ENCODE measurements at places on chromosomes 1 and 21.

DNA sequence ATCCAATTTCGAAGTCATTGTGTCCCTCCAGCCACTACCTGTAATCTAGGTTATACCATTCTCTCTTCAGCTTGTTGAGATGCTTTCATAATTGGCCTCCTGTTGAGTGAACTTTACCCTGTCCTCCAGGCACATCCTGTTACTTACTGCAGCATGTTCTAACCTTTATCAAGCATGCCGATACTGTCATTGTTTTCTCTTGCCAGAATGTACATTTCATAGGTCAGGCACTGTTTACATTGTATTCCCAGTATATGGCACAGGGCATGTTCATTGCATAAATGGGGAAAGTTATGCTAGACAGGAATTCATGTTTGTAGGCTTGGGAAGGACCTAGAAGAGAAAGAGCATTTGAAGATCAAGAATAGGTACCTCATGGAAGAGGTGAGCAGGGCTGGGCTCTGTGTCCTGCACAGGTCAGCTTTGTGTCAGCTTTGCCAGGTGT, 10.2 kb downstream of the CXADR start:
- no peak for DNase-seq

DNA sequence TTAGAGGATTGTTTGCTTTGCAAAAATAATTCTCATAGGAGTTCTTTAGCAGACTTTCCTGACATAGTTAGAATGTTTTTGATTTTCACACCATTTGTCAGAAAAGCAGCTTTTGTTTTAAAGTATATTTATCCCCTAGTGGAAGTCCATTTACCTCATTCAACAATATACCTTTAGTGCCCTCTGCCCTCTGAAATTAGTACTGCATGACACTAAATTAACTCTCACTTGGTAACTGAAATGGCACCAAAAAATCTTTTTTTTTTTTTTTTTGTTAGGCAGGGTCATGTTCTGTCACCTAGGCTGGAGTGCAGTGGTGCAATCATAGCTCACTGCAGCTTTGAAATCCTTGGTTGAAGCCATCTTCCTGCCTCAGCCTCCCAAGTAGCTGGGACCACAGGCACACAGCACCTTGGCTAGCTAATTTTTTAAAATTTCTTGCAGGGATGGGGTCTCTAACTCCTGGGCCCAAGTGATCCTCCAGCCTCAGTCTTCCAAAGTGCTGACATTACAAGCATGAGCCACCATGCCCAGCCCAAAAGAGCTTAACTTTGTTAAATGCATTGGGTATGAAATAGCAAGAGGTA, 13.6 kb downstream of the LRRC42 start:
- peak; percentile 74 for DNase-seq

GRCh38 chr1:241615043-241615974, 24.9 kb downstream of the CHML start:
- DNase-seq: no peak

DNA sequence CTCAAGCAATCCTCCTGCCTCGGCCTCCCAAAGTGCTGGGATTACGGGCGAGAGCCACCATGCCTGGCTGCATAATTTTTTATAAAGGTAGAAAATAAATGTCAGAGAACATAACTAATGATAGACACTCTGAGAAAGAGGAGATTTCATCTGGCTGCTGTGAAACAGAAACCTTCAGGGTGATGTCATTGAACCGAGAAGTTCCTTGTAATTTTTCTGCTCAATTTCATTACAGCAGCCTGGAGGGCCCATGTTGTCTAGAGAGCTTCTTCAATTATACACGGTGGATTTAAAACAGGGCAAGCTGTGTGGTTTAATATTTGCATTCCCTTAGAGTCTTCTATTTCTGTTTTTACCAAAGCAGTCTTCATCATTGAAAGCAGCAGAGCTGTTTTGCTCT, 64.3 kb upstream of the MORC3 start:
- DNase-seq: no peak

DNA sequence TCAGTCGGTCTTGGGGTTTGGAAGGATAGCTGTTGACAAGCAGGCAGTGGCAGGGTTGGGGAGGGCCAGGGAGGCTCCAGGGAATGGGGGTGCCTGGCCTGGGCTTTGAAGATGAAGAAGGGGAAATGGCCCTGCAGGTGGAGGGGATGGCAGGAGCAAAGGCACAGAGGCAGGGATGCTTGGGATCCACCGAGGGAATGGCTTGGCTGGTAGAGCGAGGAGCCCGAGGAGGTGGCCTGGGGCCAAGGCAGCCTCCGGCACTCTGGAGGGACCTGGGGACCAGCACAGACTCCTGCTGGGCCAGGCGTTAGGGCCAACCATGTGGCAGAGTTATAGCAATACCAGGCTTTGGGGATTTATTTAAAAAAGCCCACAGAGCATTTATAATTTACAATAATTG, 62.9 kb upstream of the EDN2 start:
- no peak for DNase-seq

DNA sequence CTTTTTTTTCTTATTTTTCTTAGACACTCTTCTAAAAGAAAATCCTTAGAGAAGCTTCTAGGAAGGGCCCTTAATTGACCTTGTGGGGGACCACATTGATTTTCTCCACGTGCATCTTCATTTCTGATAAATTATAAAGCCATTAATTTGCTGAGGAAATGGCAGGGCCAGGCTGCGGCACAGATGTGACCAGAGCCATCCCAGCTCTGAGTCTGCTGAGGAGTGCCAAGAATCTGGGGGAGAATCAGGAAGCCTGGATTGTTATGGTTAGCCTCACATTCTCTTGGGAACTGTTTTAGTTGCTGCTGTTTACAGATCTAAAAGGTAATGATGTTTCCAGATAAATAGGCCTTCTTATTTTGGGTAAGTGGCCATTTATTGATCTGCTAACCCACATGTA, 16.2 kb downstream of the PROX1 start:
- DNase-seq: no peak

- DNase-seq: peak; percentile 14
Observed at GRCh38 chr1:72064196-72065075, 217.9 kb downstream of the NEGR1 start.
